ENCODE measurements at places on chromosomes 1 and 21. TPM values are rescaled to one million over a fixed set of nuclear protein-coding genes. Genes with fewer than 3 reads are reported as not detected.
A peak's percentile ranks its signal among the peaks of the same experiment; 100 is the strongest.

- no peaks in the 10 kb centered on the region for H3K27me3 ChIP-seq
- peaks cover 55% of the 10 kb centered on the region for H3K4me1 ChIP-seq
- H3K36me3 ChIP-seq: peaks cover 2% of the 10 kb centered on the region
- peak; percentile 44 for DNase-seq
- no peak overlapping the region for H3K4me3 ChIP-seq
Measured at GRCh38 chr1:54052431-54052933, 522 bp downstream of the TMEM59 start.

- no peaks in the 10 kb centered on the region for H3K4me1 ChIP-seq
- DNase-seq: no peak
- no peak overlapping the region for H3K27ac ChIP-seq
Measured at GRCh38 chr21:16651956-16652355, 860.9 kb upstream of the CXADR start.

GRCh38 chr1:211742272-211742671 lies 66.9 kb upstream of the NEK2 start:
- H3K4me1 ChIP-seq: peaks cover 31% of the 10 kb centered on the region
- H3K27me3 ChIP-seq: no peaks in the 10 kb centered on the region
- no peaks in the 10 kb centered on the region for H3K36me3 ChIP-seq
- DNase-seq: no peak

DNA sequence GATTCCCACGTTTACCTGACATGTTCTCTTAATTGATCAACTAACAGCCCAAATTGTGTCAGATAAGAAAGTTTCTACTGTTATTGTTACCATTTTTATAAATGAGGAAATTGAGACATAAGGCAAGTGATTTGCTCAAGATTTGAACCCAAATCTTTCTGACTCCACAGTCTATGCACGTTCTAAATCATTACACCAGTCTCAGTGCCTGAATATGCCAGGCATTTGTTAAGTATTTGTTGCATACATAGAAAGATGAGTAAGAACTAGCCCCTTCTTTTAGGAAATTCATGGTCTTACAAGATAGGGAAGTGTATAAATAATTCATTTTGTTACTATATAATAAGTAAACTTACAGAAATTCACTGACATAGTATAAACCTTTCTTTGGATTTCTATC lies 7.1 kb upstream of the CD101 start:
- peaks cover 24% of the 10 kb centered on the region for H3K4me1 ChIP-seq
- no peak for DNase-seq
- no peak overlapping the region for H3K4me3 ChIP-seq
- H3K27ac ChIP-seq: no peak overlapping the region

Gene CELA2B
- not detected for total RNA-seq

Gene PRAMEF4
- total RNA-seq: not detected

GRCh38 chr21:38254970-38255369 lies 1.8 kb upstream of the KCNJ15 start:
- no peak overlapping the region for H3K27ac ChIP-seq
- no peaks in the 10 kb centered on the region for H3K4me1 ChIP-seq
- H3K4me3 ChIP-seq: no peak overlapping the region
- no peak for DNase-seq

- DNase-seq: no peak
- H3K27me3 ChIP-seq: peaks cover 8% of the 10 kb centered on the region
- H3K4me1 ChIP-seq: no peaks in the 10 kb centered on the region
- H3K36me3 ChIP-seq: peaks cover 6% of the 10 kb centered on the region
- H3K4me3 ChIP-seq: no peak overlapping the region
Measured at GRCh38 chr1:18486195-18486594, 5.5 kb downstream of the KLHDC7A start.

DNA sequence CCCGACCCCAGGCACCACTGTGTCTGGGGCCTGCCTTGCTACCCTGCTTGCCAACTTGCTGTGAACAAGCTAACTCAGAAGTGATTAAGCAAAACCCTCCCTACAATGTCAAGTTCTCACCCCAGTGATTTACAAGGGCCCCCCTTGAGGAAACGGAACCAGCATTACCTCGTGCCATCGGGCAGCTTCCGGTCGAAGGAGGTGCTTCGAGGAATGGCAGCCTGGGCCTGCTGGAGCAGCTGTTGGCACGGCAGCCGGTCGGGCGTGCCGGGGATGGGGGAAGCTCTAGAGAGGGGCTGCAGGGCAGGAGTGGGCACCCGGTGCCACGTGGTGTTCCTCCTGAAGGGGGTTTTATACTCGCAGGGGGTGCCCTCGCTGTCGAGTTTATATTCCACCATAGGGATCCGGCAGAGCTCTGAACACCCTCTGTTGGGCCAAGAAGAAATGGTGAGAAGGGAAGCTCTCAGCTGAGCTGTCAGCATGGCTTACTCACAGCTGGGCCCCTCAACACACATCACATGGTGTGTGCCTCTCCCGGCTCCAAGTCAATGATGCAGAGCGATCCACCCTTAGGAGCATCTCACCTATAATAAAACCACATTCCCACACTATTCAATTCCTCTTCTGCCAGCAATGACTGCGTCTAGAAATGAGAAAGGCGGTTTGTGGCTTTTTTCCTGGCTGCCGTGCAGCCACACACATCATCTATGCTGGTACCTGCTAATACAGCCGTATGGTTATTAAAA lies 184.4 kb downstream of the SIPA1L2 start:
- no peak for DNase-seq
- H3K27me3 ChIP-seq: no peaks in the 10 kb centered on the region
- no peaks in the 10 kb centered on the region for H3K4me1 ChIP-seq
- no peak overlapping the region for H3K27ac ChIP-seq
- no peak overlapping the region for H3K4me3 ChIP-seq

GRCh38 chr1:185568155-185569123 lies 165.8 kb upstream of the HMCN1 start:
- DNase-seq: no peak
- H3K4me1 ChIP-seq: peaks cover 55% of the 10 kb centered on the region
- H3K4me3 ChIP-seq: peak overlapping the region; percentile 29

Gene USP16
- 46.4 TPM for total RNA-seq

Gene NOS1AP
- 0.21 TPM for total RNA-seq

GRCh38 chr1:154962156-154962749 lies 671 bp upstream of the PYGO2 start:
- no peak for DNase-seq
- peak overlapping the region; percentile 92 for H3K27ac ChIP-seq
- peaks cover 9% of the 10 kb centered on the region for H3K36me3 ChIP-seq
- H3K27me3 ChIP-seq: no peaks in the 10 kb centered on the region
- peak overlapping the region; percentile 93 for H3K4me3 ChIP-seq

- no peaks in the 10 kb centered on the region for H3K27me3 ChIP-seq
- DNase-seq: no peak
- no peaks in the 10 kb centered on the region for H3K4me1 ChIP-seq
Measured at GRCh38 chr21:32333953-32334673, 35.5 kb downstream of the MRAP start.

DNA sequence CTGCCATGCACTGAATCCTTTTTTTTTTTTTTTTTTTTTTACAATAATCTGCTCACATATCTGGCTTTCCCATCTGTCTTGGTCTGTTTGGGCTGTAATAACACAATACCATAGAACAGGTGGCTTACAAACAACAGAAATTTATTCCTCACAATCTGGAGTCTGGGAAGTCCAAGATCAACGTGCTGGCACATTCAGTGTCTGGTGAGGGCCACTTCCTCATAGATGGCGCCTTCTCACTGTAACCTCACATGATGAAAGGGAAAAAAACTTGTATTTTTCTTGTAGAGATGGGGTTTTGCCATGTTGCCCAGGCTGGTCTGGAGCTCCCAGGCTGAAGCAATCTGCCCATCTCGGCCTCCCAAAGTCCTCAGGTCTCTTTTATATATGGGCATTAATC lies 13.0 kb upstream of the PARP1 start:
- no peak overlapping the region for H3K27ac ChIP-seq
- H3K4me1 ChIP-seq: peaks cover 7% of the 10 kb centered on the region
- peaks cover 5% of the 10 kb centered on the region for H3K27me3 ChIP-seq
- H3K4me3 ChIP-seq: no peak overlapping the region
- H3K36me3 ChIP-seq: no peaks in the 10 kb centered on the region

Gene CNR2
- total RNA-seq: 0.72 TPM

Gene SYCP1
- total RNA-seq: not detected

GRCh38 chr21:35050348-35051286 lies 1.5 kb upstream of the RUNX1 start:
- peak overlapping the region; percentile 41 for H3K27ac ChIP-seq
- no peaks in the 10 kb centered on the region for H3K36me3 ChIP-seq
- peak overlapping the region; percentile 89 for H3K4me3 ChIP-seq
- H3K27me3 ChIP-seq: no peaks in the 10 kb centered on the region
- DNase-seq: peak; percentile 31
- H3K4me1 ChIP-seq: peaks cover 74% of the 10 kb centered on the region

DNA sequence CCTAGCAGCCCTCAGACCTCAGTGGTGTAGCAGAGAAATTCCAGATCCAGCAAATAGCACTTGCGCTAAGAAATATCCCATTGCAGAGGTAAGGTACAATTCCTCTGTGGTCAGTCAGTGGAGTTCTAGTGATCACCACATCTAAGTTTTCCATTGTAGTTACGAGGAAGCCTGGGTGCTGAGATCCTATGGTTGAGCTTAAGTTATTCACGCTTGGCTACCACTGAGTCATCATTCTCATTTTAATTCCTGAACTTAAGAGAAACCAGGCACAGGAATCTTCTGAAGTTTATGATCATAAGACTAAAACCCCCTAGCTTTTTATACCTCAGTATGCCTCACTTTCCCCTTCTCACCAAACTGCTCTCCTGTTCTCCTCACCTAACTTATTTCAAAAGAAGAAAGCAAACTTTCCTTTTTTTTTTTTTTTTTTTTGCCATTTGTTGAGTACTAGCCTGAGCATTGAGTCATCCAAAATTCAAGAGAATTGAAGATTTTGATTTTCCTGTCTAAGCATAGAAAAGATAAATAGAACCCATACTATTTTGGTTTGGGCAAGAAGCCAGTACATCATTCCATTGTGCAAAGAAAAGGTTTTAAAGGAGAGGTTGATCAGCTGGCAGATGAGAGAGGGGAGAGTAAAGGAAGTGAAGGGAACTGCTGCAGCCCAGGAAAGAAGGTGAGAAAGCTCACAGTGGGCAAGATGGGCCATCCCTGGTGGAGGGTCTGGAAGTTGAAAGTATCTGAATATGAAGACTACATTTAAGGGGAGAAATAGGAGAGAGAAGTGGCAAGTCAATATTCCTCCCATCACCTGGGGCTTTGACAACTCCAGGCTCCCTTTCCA lies 39.9 kb downstream of the SERBP1 start:
- H3K36me3 ChIP-seq: peaks cover 16% of the 10 kb centered on the region
- no peak overlapping the region for H3K4me3 ChIP-seq
- no peaks in the 10 kb centered on the region for H3K27me3 ChIP-seq
- no peak for DNase-seq

GRCh38 chr21:33578959-33579542 lies 9.4 kb downstream of the DONSON start:
- H3K27me3 ChIP-seq: no peaks in the 10 kb centered on the region
- peak overlapping the region; percentile 90 for H3K27ac ChIP-seq

GRCh38 chr1:211352985-211353515 lies 26.4 kb downstream of the TRAF5 start:
- no peaks in the 10 kb centered on the region for H3K27me3 ChIP-seq
- peak overlapping the region; percentile 75 for H3K4me3 ChIP-seq
- peak; percentile 51 for DNase-seq
- peaks cover 21% of the 10 kb centered on the region for H3K36me3 ChIP-seq

DNA sequence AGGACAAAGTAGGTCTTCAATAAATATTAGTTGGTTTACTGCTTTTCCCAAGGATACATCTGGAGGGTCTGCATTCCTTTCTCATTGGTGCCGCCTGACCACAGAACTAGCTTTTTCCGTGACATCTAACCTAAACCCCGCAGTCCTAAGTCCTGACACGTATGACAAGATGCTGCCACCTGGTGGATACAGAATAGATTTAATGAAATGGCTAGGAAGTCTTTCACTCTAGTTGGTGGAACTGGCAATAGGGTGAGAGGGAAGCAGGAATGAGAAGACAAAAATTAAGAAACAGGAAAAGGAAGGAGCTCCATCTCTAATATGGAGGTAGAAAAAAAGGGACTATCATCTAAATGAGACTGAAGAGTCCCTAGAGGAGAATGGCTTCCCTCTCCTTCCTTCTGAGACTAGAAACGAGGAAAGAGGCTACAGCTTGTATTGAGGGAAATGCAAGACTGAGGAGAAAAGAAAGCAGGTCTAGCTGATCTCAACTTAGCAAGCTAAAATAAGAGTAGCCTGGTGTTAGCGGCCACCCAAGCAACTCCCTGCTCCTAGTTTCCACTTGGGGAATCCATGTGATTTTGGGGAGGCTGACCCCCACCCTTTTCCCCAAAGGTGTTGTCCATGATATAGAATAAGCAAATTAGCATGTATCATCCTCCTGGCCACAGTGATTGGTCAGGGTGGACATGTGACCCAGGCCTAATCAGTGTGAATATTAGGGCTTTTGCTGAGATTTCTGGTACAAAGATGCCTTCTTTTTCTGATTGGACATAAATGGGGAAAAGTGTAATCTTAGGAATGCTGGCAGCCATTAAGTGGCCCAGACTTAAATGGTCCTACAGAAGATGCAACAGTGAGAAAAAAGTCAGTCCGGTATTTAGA lies 5.9 kb downstream of the RFX5 start:
- H3K27me3 ChIP-seq: no peaks in the 10 kb centered on the region
- H3K27ac ChIP-seq: peak overlapping the region; percentile 2
- peaks cover 8% of the 10 kb centered on the region for H3K36me3 ChIP-seq
- DNase-seq: peak; percentile 55
- no peak overlapping the region for H3K4me3 ChIP-seq

Gene SGIP1
- not detected for total RNA-seq

DNA sequence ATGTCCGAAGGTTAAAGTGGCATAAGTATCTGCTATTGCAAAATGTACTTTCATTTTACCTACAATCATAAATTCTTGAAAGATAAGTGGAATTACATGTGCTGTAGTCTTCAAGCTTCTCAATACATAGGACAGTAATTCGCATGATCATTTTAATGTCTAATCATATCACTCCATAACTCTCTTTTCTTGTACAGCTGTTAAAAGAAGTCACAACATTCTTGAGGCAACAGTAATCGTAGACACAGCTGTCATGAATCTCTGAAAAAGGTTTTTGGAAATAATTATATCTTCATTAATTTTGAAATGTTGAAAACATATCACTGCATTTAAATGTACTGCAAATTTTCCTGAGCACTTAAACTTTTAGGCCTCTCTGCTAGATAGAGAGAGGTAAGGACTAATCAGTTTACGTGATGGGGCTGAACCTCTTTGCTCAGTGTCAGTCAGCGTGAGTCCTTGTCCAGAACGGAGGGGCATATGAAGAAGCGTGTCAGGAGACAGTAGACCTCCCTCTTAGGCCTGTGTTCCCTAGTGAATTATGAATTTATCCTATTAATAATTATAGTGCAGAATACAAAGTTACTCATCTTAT lies 133.4 kb downstream of the NEK7 start:
- H3K4me3 ChIP-seq: no peak overlapping the region
- peaks cover 5% of the 10 kb centered on the region for H3K4me1 ChIP-seq
- H3K27ac ChIP-seq: no peak overlapping the region

DNA sequence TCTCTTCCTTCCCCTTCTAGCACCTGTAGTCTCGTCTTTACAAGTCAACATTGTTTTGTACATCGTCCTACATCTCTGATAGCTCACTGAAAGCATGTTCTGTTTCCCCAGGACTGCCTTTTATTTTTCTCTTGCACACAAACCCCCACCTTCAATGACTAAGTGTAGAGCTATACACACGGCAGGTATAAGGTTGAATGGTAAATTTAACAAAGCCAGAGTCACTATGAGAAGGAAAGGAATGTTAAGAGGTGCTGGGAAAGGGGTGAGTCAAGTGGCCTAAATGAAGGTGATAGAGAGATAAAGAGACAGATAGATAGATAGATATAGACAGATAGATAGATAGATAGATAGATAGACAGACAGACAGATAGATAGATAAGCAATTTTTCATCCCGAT lies 134.3 kb upstream of the ATP1B1 start:
- no peak for DNase-seq
- no peaks in the 10 kb centered on the region for H3K4me1 ChIP-seq
- no peaks in the 10 kb centered on the region for H3K36me3 ChIP-seq
- peaks cover 5% of the 10 kb centered on the region for H3K27me3 ChIP-seq
- H3K27ac ChIP-seq: no peak overlapping the region
- no peak overlapping the region for H3K4me3 ChIP-seq

Gene ILDR2
- total RNA-seq: 15.8 TPM

Gene LCA5L
- 0.31 TPM for total RNA-seq

Gene TEX38
- 0.65 TPM for total RNA-seq

Gene AMY1C
- total RNA-seq: not detected

All from activated T-cell treated with anti-CD3 and anti-CD28 coated beads, Interleukin-2, amount 50 U/mL, for 72 hours (primary cell).